Stimulated activated CD8-positive, alpha-beta memory T cell treated with anti-CD3 and anti-CD28 coated beads, Interleukin-7, amount 100 ng/mL, for 48 hours (primary cell): ENCODE measurements at places on chromosomes 4 and X.

- DNase-seq, result no peak
These were observed 37.0 kb downstream of the FNIP2 start for GRCh38 chr4:158805635-158806471.

- no peak for DNase-seq
These were observed 3.5 kb downstream of the FAT1 start for GRCh38 chr4:186719925-186720694.

DNA sequence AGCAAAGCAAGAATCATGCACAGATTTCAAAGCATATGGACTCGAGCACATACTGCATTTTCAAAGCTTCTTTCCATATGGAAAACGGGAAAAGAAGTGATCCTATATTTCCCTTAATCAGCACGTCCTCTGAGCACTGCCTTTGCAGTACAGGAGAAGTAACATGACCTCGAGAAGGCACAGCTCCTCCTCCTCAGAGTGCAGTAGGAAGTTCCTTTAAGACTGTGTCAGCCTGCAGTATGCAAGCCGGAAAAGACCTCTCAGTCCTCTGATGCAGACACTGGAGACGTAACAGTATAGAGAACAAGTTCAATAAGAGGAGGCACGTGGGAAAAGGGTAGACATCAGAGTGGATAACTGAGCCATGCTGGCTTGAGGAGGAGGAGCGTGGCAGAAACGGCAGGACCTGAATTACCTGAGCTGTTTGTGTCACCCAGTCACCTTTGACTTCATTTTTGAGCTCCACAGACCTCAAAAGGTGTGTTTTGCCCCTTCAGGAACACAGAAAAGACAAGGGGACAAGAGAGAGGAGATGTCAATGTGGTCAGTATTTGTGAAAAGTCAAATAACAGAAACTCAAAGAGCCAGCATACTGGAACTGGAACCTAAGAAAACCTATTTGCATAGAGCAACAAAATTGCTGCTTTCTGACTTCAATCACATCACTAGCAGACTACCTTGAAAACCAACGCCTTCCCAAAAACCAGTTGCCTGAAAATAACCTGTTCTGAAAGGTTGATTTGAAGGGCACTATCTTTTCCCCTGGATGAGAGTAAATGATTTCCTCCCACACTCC, 20.8 kb downstream of the IRF2 start:
- no peak for DNase-seq

DNA sequence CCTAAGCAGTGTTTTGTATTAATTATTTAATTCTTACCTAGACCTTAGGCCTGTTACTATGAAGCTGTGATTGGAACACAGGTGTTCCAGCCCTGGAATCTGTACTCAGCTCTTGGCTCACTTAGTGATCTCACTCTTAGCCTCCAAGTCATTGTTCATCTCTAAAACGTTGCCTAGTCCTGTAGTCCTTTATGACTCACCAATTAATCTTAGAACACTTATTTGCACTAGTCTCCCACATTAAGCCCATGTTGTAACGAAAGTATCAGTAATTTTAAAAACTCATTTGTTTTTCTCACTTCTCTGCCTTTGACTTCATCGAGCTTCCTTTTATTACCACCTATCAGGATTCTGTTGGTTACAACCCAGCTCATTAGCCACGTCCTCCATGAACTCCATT, 1224.7 kb upstream of the TENM3 start:
- no peak for DNase-seq
